ENCODE measurements at places on chromosomes 13 and 19. TPM values are rescaled to one million over a fixed set of nuclear protein-coding genes. Genes with fewer than 3 reads are reported as not detected.

ADM5 gene
- 13.6 TPM for total RNA-seq

APOC4 gene
- not detected for total RNA-seq

GET3 gene
- 81.6 TPM for total RNA-seq

RXFP2 gene
- not detected for total RNA-seq

KCNC3 gene
- 17.3 TPM for total RNA-seq

FGF9 gene
- 0.20 TPM for total RNA-seq

DLL3 gene
- total RNA-seq: 2.4 TPM

ZNF350 gene
- 9.7 TPM for total RNA-seq

NXNL1 gene
- total RNA-seq: not detected

NPAS1 gene
- total RNA-seq: 20.0 TPM

KCTD4 gene
- not detected for total RNA-seq

SYNGR4 gene
- total RNA-seq: 0.31 TPM

EBPL gene
- 65.9 TPM for total RNA-seq

CEACAM5 gene
- total RNA-seq: not detected

DIS3 gene
- 48.1 TPM for total RNA-seq

RASAL3 gene
- 1.9 TPM for total RNA-seq

HSPB6 gene
- 0.37 TPM for total RNA-seq

ACP7 gene
- total RNA-seq: 0.15 TPM

SLITRK6 gene
- total RNA-seq: not detected

NAPSA gene
- 0.44 TPM for total RNA-seq

SERPINE3 gene
- not detected for total RNA-seq

KRTDAP gene
- 0.87 TPM for total RNA-seq

ZNF766 gene
- 31.4 TPM for total RNA-seq

CYP2A6 gene
- total RNA-seq: not detected
